ENCODE measurements at places on chromosomes 13 and 19.

GRCh38 chr13:97298816-97299215, 76.7 kb downstream of the MBNL2 start:
- no peak for DNase-seq

GRCh38 chr13:90769387-90769786, 578.1 kb upstream of the MIR17HG start:
- no peak for DNase-seq

GRCh38 chr13:79678100-79678499, 197.1 kb downstream of the NDFIP2 start:
- no peak for DNase-seq

DNA sequence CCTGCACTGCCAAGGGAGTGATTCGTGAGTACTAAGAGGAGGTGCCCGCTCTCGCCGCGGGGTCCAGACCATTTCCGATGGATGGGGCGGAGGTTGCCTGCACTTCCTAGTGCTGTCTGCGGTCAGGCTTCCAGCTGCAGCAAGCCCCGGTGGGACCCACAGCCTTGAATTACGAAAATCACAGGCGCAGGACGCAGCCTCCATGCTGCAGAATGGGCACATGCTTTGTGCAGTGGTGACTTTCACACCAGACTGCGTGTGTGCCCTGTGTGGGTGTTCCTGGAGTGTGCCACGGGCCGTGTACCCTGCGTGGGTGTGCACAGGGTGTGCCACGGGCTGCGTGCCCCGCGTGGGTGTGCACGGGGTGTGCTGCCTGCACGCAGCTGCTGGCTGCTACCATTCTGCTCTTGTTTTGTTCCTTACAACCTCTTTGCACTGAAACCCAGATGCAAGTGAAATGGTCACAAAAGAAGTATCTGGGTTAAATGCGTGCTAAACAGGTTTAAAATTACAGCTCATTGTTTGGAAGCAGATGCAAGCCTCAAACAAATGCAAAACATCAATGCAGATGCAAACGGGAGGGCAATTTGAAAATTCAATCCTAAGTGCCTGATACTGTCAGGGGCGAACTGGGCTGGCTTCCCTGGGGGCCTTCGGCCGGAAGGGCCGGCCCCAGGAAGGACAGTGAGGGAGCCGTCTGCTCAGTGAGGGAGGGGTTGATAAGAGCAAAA, 221.2 kb upstream of the SOX1 start:
- DNase-seq = no peak

DNA sequence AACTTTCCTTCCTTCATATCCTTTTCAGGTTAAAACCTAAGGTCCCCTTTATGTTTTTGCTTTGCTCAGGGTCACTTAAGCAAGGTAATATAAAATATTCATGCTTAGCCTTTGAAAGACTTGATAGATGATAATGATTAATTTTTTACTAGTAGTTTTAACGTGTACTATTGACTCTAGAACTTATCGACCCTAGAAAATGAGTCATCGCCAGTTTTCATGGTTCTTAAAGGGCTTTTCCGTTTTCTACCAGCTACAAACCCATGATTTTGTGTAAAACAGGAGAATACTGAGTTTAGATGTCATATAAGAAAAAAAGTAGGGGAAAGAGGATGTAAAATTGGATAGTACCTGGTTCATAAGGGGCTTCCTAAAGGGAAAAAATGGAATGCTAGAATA, 75.7 kb downstream of the DHRS12 start:
- DNase-seq = no peak

- DNase-seq = no peak
These were observed 27.8 kb downstream of the COG3 start for GRCh38 chr13:45492538-45492937.

GRCh38 chr13:46146898-46147297, 35.1 kb downstream of the LCP1 start:
- DNase-seq = no peak

- no peak for DNase-seq
These were observed 6.8 kb downstream of the PIK3R2 start for GRCh38 chr19:18159810-18160209.

- no peak for DNase-seq
These were observed 19.6 kb downstream of the CELF5 start for GRCh38 chr19:3243819-3244700.

DNA sequence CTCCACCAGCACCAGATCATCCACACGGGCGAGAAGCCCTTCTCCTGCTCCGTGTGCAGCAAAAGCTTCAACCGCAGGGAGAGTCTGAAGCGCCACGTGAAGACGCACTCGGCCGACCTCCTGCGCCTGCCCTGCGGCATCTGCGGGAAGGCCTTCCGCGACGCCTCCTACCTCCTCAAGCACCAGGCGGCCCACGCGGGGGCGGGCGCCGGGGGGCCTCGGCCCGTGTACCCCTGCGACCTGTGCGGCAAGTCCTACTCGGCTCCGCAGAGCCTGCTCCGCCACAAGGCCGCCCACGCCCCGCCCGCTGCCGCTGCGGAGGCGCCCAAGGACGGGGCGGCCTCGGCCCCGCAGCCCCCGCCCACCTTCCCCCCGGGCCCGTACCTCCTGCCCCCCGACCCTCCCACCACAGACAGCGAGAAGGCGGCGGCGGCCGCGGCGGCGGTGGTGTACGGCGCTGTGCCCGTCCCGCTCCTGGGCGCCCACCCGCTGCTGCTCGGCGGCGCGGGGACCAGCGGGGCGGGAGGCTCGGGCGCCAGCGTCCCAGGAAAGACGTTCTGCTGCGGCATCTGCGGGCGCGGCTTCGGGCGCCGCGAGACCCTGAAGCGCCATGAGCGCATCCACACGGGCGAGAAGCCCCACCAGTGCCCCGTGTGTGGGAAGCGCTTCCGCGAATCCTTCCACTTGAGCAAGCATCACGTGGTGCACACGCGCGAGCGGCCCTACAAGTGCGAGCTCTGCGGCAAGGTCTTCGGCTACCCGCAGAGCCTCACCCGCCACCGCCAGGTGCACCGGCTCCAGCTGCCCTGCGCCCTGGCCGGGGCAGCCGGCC, 9.4 kb downstream of the ZNF784 start:
- DNase-seq = no peak

- no peak for DNase-seq
These were observed 45.1 kb upstream of the FARP1 start for GRCh38 chr13:98097749-98098148.

- DNase-seq = no peak
These were observed 216.5 kb downstream of the EFNB2 start for GRCh38 chr13:106318941-106319411.

DNA sequence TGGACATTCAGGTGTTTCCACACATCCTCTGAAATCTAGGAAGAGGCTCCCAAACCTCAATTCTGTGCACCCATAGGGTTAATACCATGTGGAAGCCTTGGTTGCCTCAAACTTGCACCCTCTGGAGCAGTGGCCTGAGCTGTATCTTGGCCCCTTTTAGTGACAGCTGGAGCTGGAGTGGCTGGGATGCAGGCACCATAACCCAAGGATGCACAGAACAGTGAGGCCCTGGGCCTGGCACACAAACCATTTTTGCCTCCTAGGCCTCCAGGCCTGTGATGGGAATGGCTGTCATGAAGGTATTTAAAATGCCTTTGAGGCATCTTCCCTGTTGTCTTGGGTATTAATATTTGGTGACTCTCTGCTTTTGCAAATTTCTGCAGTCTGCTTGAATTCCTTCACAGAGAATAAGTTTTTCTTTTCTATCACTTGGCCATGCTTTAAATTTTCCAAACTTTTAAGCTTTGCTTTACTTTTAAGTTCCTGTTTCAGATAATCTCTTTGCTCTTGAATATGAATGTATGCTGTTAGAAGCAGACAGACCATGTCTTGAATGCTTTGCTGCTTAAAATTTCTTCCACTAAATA, 1594.5 kb upstream of the PCDH20 start:
- no peak for DNase-seq

DNA sequence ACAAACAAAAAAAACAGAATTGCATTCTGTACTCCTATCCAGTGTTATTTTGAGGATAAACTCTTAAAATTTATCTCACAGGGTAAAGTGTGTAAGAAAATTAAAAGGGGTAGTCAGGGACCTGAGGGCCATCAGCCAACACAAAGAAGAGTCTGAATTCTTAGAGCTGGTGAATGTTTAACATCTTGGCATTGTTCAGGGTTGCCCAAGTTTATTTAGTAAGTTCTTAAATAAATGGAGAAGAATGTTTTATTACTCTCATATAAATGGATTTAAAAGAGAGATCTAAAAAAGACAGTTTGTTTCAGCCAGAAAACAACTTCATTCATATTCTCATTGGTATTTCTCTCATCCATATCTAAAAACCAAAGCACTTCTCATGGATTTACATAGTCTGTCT, 171.7 kb downstream of the LACC1 start:
- no peak for DNase-seq

- DNase-seq = no peak
These were observed 451.7 kb downstream of the TSHZ3 start for GRCh38 chr19:30897553-30897952.

DNA sequence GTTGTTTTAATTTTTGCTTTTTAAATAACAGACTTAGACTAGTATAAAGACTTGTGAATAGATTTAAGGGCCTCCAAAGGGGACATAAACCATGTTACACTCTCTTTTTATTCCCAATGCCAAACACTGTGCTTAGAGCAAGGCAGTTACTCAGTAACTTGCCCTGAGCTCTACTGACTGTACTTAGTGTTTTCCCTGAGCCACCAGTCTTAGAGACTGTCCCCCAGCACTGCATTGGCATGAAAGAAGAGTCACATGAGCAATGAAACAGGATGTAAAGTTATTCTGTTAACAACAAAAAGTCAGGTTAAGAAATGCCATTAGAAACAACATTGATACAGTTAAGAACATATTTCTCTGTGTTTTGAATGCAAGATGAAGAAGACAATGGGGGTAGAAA, 187.9 kb downstream of the TBC1D4 start:
- no peak for DNase-seq

GRCh38 chr13:113456116-113456702, 2.9 kb upstream of the ADPRHL1 start:
- no peak for DNase-seq

GRCh38 chr13:34000955-34001354, 183.0 kb downstream of the RFC3 start:
- DNase-seq = no peak

- DNase-seq = no peak
These were observed 22.8 kb upstream of the UPF3A start for GRCh38 chr13:114258589-114258988.

GRCh38 chr19:58128041-58128685, 22.4 kb downstream of the ZNF329 start:
- no peak for DNase-seq

DNA sequence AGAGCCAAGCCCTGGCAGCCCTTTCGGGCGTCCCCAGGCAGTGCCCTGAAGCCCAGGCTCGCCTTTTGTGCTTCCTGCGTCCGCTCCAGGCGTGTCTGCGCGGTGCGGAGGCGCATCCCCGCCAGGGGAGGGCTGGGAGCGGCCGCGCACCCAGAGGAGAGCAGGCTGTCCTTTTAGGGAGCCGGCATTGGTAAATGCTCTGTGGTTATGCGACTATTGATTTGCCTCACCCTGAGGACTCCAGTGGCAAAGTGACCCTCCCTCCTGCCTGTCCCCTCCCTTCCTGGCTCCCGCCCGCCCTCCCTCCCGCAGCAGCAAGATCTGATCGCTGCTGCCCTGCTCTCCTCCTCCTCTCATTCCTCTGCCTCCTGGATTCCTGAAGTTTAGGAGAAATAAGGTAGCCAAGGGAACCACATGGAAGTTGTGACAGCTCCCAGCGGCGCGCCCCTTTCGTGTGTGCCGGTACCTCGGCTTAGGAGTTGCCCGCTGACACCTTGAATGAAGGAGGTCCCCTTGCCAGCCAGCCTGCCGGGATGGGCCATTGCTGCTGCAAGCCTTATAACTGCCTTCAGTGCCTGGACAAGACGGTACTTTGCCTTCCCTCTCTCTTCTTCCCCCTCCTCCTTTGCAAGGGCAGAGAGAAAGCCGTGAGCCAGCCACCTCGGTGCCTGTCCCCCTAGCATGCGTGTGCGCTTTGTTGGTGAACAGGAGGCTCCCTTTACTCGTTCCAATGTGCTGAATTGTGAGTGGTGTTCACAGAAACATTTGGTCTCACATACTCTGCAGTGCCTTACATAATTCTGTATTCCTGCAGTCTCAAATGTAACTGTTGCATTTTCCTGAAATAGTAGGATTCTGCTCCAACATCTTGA, 166.9 kb downstream of the SLC7A1 start:
- DNase-seq = no peak

DNA sequence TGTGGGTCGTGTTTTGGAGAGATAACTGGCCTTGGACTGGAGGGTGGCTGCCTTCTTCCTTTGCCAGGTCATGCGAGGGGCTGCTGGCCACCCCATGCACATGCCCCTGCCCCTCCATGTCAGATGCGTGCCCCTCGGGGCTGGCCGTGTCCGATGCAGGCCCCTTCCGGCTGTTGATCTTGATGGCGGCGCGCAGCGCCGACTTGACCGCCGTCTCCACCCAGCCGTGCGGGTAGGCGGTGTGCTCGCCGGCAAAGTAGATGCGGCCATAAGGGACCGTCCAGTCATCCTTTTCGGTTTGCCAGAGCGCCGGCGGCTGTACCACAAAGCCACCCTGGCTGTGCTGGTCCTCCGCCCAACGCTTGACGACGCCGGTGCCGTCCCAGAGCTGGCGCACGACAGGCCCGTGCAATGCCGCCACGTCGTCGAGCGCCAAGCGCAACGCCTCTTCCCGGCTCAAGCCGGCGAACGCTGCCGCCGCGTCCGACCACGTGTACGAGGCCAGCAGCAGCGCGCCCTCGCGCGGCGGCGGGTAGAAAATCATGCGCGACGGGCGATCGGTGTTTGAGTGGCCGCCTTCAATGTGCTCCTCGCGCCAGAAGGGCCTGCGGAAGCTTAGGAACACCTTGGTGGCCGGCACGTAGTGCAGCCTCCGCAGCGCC, 6.9 kb downstream of the IL4I1 start:
- DNase-seq = peak; percentile 65
